ENCODE measurements at places on chromosomes 6 and 20.

GRCh38 chr6:100342830-100343229 lies 121.9 kb downstream of the SIM1 start:
- DNase-seq: peak; percentile 91

DNA sequence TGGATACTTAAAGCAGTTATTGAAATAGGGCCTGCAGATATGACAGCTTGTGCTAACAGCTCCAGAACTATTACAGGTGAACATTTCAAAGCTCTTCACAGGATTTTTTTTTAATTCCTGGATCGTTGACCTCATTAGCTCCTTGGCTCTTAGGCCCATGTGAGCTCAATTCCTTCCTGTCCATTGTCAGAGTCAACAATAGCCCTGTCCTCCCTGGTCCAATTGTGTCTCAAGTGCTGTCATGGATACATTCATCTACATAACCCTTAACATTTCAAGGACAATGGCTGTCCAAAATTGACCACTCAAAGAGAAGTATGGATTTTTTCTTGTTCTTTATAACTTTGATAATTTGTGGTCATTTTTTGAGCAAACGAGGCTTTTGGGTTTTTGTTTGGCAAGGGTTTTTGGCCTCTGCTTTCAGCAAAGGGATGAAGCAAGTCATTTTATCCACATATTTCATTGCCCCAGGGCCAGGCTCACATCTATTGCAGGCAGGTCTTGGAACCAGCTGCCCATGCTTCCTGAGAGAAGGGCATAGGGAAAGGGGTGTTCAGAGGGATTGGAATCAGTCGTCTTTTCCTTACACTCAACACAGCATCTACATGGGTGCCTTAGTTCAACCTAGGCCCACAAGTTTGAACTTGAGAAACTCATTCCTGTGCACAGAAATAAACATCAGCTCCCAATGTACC lies 282.1 kb downstream of the TPBG start:
- DNase-seq: no peak

GRCh38 chr6:144952456-144953240 lies 667.5 kb downstream of the UTRN start:
- DNase-seq: no peak

DNA sequence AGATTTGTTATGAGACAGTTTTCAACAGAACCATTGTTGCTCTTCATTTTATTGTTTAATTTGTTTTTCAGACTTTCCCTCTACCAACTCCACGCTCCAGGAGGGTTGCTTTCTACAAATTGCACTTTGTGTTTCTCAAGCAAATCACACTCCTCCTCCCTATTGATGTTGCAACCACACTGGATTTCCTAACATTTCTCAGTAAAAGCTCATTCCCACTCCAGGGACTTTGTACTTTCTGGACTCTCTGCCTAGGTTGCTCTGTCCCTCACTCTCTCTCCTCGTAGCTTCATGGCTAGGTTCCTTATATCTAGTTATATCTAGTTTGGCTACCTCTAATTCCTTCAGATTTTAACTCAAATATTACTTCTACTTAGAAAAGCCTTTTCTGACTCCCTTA lies 20.3 kb downstream of the PGK2 start:
- no peak for DNase-seq

- no peak for DNase-seq
These were observed 10.6 kb downstream of the MYLK2 start for GRCh38 chr20:31829731-31830130.

DNA sequence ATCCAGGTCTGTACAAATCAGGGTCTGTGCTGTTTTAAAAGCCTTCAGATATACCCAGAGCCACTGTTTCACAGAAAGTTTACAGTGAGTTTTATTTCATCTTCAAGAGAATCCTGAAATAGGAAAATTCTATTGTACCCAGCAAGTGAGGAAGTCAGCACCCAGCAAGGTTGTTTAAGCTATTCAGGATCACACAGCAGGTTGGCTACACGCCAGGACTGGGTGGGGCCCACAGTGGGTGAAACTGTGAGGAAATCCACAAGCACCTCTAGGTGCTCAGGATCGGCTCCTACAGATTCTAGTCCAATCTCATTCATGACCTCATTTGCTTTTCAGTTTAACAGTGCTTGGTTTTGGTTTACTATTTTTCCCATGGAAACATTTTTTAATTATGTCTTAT lies 128.9 kb downstream of the SYNDIG1 start:
- DNase-seq: no peak

GRCh38 chr6:160049346-160049745 lies 72.3 kb upstream of the SLC22A1 start:
- DNase-seq: no peak
